ENCODE measurements at places on chromosomes 12 and 14. TPM values are rescaled to one million over a fixed set of nuclear protein-coding genes. Genes with fewer than 3 reads are reported as not detected.

LUM gene
- total RNA-seq = not detected

GRCh38 chr12:114852976-114853529 is 169.1 kb upstream of the TBX3 start:
- no peak for DNase-seq

DNA sequence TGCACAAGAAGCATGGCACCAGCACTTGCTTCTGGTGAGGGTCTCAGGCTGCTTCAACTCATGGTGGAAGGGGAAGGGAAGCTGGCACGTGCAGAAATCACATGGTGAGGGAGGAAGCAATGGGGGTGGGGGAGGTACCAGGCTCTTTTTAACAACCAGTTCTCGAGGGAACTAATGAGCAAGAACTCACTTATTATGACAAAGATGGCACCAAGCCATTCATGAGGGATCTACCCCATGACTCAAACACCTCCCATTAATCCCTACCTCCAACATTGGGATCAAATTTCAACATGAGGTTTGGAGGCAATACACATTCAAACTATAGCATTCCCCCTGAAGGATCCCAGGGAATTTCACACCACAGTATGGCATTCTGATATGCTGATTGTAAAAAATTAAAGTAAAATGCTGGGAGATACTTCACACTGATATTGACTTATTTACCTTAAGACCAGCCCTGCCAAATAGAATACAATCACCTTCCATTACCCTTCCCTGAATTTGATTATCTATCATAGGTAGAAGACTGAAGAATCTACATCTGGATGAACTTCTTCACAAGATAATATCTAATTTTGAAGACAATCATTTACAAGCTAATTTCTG is 201.7 kb upstream of the PLXNC1 start:
- peak; percentile 66 for DNase-seq

TAS2R7 gene
- total RNA-seq = not detected

GRCh38 chr12:69433653-69434052 is 36.5 kb upstream of the FRS2 start:
- DNase-seq = no peak

DNA sequence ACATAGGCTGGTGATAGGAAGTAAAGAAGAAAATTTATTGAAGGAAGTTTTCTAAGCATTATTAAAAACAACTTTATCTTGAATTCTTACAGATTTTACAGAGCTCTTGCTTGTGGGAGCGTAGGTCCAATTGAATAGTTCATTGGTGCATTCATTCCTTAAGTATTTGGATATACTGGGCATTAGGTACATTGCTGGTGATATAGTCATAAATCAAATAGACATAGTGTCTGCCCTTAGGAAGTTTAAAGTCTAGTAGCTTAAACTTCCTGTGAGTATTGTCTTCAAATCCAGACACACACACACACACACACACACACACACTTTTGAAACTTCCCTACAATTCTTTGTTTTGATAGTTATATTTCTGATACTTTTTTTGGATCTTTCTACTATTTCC is 226.7 kb downstream of the FUT8 start:
- no peak for DNase-seq

IKZF4 gene
- 11.5 TPM for total RNA-seq

GRCh38 chr12:27511031-27511722 is 12.8 kb upstream of the PPFIBP1 start:
- DNase-seq = no peak

- no peak for DNase-seq
Observed at GRCh38 chr12:71456316-71456715, 16.7 kb downstream of the LGR5 start.

DNA sequence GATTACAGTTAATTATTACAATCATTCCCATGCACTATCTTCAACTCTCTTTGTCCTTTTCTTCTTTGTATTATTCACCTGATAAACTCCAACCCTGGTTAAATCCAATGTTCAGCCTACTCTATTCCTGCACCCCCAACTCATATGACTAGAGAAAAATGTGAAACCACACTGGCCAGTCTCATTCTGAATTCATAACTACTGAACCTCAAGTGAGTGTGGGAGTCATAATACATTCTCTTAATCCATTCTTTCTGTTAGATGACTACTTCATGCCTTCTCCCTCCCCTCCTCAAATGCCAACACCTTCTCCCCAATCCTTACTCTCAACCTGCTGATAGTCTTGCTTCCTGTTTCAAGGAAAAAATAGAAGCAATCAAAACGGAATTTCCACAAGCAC is 22.3 kb upstream of the ITPR2 start:
- no peak for DNase-seq

DNA sequence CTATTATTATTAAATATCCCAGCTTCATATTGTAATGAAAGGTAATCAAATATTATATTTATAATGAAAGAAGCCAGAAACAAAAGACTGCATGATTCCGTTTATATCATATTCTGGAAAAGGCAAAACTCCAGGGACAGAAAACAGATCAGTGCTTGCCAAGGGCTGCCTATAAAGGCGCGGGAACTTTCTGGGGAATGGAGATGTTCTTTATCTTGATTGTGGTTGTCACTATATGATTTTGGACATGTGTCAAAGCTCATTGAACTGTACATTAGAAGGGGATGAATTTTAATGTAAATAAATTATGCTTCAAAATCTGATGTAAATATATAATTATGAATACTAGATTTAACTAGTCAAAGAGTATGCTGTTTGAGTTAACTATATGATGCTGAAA is 115.4 kb upstream of the KRAS start:
- DNase-seq = peak; percentile 10

KRT81 gene
- total RNA-seq = not detected

OVCH1 gene
- total RNA-seq = not detected

DNA sequence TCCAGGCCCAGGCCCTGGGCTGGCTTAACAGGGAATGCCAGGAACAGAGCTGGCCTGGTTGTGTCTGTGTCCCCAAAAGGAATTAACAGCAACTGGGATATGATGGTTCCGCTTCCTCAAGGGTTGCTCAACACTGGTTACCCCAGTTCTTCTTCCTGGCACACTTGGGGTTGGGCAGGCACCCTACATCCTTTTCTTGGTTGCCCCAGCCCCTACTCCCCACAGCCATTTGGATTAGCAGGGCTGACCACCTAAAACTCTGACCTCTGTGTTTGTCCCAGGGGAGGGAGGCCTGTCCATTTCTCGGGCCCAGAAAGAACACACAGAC is 30.8 kb downstream of the NCKAP5L start:
- no peak for DNase-seq

- peak; percentile 86 for DNase-seq
Observed at GRCh38 chr12:25249931-25250738, 594 bp downstream of the KRAS start.

TSHR gene
- total RNA-seq = 0.58 TPM

ZFHX2 gene
- total RNA-seq = 9.2 TPM

MAP1LC3B2 gene
- 1.4 TPM for total RNA-seq

DNA sequence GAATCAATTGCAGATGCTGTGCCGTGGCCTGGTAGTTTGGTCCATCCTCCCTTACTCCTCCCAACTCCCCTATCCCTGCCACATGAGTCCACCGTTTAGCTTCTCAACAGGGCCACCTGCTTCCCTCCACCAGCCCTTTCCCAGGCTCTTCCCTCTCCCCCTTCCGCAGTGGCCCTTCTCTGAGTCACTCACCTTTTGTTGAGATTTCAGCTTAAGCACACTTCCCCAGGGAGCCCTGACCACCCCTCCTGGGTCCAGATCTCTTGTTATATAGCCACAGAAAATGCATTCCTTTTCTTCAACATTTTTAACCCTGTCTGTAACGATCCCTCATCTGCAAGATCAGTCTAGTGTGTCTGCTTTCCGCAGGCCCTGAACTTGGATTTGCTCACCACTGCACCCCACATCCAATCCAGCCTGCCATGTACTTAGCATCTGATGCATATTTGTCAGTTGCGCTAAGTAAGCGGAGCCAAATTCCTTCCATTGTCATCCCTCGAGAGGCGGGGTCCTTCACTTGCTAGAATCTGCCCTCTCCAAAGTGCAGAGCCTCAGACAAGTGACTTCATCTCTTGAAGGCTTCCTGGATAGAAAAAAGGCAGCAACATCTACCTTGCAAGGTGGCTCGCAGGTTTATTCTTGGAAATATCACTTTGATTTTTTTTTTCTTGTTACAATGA is 41.1 kb downstream of the TMEM63C start:
- DNase-seq = peak; percentile 86

GRCh38 chr12:118029166-118029565 is 12.7 kb downstream of the RFC5 start:
- DNase-seq = no peak

DNA sequence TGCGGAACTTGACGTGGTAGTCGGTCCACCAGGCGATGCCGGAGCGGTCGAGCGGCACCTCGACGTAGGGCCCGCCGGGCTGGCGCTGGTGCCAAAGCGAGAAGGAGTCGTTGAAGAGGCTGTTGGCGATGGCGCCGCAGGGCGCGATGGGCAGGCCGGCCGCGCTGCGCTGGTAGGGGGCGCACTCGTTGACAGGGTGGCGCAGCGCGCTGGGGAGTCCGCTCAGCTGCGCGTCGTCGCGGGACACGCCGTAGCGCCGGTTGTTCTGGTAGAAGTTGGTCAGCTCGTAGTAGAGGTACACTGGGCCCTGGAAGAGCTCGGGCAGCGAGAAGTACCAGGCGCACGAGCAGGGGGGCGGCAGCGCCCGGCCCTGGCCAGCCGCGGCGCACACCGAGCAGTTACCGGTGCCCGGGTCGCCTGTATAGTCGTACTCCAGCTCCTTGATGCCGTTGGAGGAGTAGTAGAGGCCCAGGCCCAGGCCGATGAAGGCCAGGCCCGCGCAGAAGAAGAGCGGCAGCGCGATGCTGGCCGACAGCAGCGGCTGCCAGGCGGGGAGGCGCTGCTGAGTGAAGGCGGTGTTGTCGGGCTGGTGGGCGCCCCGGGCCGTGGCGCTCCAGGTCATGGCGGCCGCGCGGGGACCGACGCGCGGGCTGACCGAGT is 482 bp downstream of the TMEM30B start:
- peak; percentile 85 for DNase-seq

OR4K13 gene
- not detected for total RNA-seq

GRCh38 chr12:76252031-76252430 is 96.2 kb downstream of the BBS10 start:
- peak; percentile 38 for DNase-seq

HVCN1 gene
- total RNA-seq = 8.8 TPM

ASCL1 gene
- not detected for total RNA-seq

- DNase-seq = no peak
Observed at GRCh38 chr14:94337274-94337673, 14.1 kb upstream of the SERPINA6 start.

- no peak for DNase-seq
Observed at GRCh38 chr12:94811611-94812010, 161.3 kb upstream of the TMCC3 start.

GRCh38 chr12:120914794-120915193 is 10.6 kb upstream of the SPPL3 start:
- DNase-seq = peak; percentile 31

VCPKMT gene
- 9.6 TPM for total RNA-seq

DNA sequence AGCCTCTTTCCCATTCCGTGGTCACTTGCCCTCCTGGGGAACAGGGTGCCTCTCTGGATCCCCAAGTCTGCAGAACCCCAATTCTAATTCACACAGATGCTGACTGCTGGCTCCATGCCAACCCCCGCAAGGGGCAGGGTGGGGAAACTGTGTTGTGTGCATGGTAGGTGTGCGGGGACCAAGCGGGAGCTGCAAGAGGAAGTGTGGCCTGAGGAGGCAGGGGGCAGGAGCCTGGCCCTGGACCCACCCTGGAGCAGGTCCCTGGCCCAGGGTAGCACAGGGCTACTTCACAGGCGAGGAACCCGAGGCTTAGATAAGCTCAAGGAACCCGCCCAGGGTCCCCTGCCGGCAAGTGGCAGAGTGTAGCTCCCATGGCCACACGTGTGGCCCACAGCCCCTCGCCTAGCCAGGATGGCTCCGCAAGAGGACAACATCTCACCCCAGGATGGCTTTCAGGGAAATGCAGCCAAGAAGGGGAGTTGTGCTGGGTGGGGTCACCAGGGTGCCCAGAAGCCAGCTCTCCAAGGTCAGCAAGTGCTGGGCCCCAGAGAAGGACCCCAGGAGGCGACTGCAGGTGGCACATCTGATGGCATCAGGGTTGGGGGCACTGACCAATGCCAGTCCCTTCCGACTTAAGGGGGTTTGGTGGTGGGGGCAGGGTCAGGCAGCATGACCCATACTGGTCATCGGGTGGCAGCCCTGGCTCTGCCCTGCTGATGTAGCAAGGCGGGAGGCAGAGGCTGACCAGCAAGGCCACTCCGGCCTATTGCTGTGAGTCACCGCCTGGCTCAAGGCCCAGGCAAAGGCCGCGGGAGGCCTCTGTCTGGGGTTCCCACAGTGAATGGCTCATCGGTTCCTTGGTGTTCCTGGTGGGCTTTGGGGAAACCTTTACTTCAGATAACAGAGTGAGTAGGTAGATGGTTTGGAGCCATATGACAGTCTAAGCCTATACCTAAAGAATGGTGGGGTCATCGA is 37.3 kb upstream of the EML1 start:
- no peak for DNase-seq

- no peak for DNase-seq
Observed at GRCh38 chr12:52222692-52223091, 10.4 kb upstream of the KRT7 start.

DNA sequence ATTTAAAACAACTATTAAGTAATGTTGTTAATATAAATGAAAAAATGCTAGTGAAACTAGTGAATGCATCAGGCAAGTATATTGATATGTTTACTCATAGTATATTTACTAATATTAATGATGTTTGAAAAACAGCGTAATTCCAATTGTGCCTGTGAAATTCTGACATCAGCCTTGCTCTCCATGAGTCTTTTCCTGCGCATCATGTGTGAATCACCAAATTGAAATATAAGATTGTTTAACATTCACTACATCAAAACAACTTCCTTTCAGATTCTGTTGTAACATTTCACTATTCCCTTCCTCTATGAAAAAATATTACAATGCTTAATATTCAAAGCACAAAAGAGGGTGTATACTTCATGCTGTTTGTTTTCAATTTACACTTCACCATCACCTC is 1995.9 kb upstream of the SEL1L start:
- no peak for DNase-seq

GRCh38 chr12:106118381-106119130 is 20.2 kb downstream of the NUAK1 start:
- DNase-seq = no peak

DNA sequence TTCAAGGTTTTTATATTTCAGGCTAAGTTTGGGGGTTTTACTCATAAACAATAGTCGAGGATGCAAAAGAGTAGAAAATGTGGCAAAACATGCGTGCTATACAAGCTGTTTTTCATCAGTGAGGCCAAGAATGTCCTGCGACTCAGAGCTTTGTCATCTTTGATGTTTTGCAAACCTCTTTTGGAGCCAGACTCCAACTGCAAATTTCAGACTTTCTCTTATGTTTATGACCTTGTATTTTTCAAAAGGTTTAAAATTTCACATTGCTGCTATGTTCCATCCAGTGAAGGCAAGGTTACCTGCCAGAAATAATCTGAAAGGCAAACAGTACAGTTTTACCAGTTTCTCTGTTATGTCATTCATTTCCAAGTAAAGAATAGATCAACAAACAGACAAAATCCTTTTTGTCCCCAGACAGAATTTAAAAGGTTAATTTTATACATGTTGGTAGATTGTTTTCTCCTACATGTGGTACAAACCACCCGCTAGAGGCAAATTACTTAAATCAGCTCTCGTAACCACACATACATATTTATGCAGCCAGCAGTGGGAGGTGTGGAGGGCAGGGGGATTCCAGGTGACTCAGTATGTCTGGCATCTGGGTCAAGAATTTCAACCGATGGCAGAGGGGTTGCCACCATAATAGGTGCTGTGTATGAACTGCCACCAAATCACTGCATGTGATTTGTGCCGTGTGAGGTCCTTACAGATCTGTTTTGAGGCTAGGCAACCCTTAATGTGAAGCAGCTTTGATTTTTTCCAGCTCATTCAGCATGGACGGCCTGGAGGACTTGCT is 119.8 kb upstream of the CPM start:
- DNase-seq = peak; percentile 90

TCL1B gene
- total RNA-seq = 0.42 TPM

NFE2 gene
- 2.0 TPM for total RNA-seq
